ENCODE measurements at places on chromosomes 12 and 14.

DNA sequence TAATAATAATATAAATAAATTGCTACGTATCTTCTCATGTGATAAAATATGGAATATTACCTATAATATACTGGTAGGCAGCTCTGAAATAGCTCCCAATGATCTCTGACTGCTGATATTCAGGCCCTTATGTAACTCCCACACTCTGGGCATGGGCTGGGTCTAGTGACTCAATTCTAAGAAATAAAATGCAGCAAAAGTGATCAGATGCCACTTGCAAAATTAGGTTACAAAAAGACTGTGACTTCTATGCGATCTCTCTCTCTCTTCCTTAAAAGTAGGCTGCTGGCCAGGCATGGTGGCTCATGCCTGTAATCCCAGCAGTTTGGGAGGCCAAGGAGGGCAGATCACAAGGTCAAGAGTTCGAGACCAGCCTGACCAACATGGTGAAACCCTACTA, 10.3 kb upstream of the CACNB3 start:
- DNase-seq, result no peak

GRCh38 chr12:75665216-75665615, 153.8 kb upstream of the KRR1 start:
- no peak for DNase-seq

GRCh38 chr14:94448071-94448808, 4.4 kb downstream of the SERPINA11 start:
- DNase-seq, result no peak

DNA sequence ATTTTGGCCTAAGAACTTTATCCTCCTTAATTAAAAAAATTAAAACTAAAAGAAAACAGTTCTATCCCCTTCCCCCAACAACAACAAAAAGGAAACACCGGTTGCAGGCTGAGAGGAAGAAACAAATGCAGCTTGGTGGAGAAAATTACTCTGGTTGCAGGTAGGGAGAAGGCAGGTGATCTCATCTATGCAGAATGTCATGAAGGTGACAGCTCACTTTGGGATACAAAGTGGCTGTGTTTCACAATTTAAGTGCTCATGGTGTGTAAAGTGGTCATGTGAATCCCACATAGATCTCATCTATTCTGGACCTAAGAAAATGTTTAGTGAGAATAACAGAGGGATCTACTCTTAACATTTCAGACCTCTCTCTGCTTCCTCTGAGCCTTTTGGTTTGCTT, 219.7 kb upstream of the PKP2 start:
- DNase-seq, result no peak

- DNase-seq, result no peak
Observed at GRCh38 chr14:73239393-73240241, 2.3 kb downstream of the PAPLN start.

DNA sequence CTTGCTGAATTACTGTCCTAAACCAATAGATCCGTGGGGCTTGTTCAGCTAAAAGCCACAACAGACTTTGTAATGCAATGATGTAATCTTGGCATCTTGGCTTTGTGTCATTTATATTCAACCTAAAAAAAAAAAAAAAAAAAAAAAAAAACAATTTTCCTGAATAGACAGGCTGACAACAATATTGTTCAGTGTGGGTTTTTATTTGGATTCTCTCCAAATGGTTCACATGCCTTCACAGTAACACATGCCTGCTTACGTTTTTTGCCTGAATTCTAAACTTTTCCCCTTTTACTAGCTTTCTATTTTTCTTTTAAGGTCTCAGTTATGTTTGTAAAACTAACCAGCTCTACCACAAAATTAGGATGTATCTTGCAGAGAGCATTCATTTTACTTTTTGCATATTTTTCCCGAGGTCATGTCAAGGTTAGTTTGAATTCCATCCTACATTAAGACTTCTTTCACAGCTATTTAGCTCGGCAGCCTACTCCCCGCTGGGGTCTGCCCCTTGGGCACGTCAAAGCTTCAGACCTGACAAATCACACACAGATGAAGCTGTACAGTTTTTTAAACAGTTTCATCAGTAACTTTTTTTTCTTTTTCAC, 213.7 kb upstream of the NPAS3 start:
- no peak for DNase-seq

- no peak for DNase-seq
Observed at GRCh38 chr12:124796303-124796960, 67.2 kb downstream of the SCARB1 start.
